Effector memory CD4-positive, alpha-beta T cell (primary cell): ENCODE measurements at places on chromosomes 1 and 21.
A peak's percentile ranks its signal among the peaks of the same experiment; 100 is the strongest.

DNA sequence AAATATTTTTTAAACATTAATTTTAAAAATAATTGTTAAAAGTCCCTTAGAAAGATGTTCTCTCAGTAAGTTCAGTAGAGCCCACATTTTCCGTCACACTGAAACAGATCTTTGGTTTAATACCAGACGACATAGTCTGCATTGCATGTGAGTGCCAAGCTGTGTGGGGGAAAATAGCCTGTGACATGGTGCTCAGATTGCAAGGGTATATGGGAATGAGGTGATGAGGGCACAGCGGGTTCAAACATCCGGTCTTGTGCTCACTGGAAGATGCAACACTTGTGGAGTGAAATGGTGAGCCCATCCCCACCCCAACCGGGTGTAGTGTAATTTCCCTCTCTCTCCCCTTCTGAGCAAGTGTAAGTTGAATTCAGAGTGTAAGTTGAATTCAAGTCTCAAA is 114.3 kb downstream of the PEX14 start:
- no peak overlapping the region for H3K27ac ChIP-seq
- no peak overlapping the region for H3K4me3 ChIP-seq
- no peaks in the 10 kb centered on the region for H3K36me3 ChIP-seq
- DNase-seq = no peak

DNA sequence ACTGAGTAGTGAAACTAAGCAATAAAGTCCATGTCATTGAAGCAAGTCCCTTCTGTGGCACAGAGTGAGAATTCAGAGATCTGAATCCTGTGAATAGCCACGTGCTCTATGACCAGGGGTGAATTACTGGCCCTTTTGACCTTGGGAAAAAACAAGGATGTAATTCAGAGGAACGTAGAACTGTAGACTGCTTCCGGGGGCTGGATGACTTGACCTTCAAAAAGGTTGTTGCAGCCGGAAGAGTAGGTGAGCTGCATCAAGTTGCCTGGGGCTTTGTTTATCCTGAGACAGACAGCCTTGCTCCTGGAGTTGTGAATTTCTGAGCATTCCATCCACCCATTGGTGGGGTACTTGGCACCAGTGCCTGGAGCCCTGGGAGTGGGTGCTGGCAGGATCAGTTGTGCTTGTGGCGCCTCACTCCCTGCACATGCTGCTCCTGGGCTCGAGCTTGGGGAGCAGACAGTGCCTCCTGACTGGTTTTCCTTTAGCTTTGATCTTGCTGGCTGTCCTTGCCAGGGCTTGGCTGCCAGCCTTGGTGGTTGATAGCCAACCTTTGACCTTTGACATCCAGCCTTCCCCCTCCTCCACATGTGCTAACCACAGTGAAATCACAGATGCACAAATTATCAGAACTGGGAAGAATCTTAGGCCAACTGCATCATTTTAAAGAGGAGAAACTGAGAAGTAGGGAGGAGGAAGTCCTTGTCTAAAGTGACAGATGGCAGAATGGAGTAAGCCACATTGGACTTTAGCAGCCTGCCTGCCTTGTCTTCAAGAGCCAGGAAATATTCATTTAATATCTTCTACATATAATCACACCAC is 16.2 kb upstream of the MYOG start:
- no peak for DNase-seq
- no peaks in the 10 kb centered on the region for H3K27me3 ChIP-seq
- no peaks in the 10 kb centered on the region for H3K4me1 ChIP-seq
- no peaks in the 10 kb centered on the region for H3K36me3 ChIP-seq
- H3K4me3 ChIP-seq = no peak overlapping the region

GRCh38 chr1:87439821-87440220 is 111.1 kb downstream of the LMO4 start:
- H3K27me3 ChIP-seq = no peaks in the 10 kb centered on the region
- no peaks in the 10 kb centered on the region for H3K4me1 ChIP-seq
- no peaks in the 10 kb centered on the region for H3K36me3 ChIP-seq
- no peak overlapping the region for H3K27ac ChIP-seq
- no peak overlapping the region for H3K4me3 ChIP-seq
- DNase-seq = no peak

- DNase-seq = peak; percentile 80
- no peaks in the 10 kb centered on the region for H3K27me3 ChIP-seq
- H3K4me3 ChIP-seq = peak overlapping the region; percentile 46
- no peaks in the 10 kb centered on the region for H3K36me3 ChIP-seq
- peaks cover 80% of the 10 kb centered on the region for H3K4me1 ChIP-seq
These were observed 14.4 kb downstream of the ABCG1 start for GRCh38 chr21:42233067-42233961.

- H3K36me3 ChIP-seq = no peaks in the 10 kb centered on the region
- no peak overlapping the region for H3K27ac ChIP-seq
- no peak overlapping the region for H3K4me3 ChIP-seq
- H3K27me3 ChIP-seq = no peaks in the 10 kb centered on the region
These were observed 93.8 kb downstream of the ZFYVE9 start for GRCh38 chr1:52235646-52236045.

GRCh38 chr1:233138788-233139585 is 156.5 kb downstream of the PCNX2 start:
- H3K4me3 ChIP-seq = no peak overlapping the region
- H3K36me3 ChIP-seq = peaks cover 5% of the 10 kb centered on the region
- H3K4me1 ChIP-seq = no peaks in the 10 kb centered on the region
- no peaks in the 10 kb centered on the region for H3K27me3 ChIP-seq

DNA sequence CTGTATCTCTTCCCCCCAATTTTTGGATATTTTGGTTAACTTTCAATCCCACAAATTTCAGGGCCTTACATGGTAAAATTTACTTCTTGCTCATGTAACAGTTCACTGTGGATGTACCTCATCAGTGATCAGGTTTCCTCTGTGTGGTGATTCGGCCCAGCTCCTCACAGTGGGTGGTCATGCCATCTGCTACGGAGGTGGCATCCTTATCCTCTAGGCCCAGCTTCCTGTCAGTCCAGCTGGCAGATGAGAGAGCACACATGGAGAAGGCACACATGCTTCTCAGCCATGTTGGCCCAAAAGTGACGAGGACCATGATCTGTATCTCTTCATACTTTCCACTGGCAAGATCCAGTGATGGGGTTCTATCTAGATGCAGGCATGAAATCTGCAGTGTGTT is 27.2 kb downstream of the PCBP3 start:
- DNase-seq = no peak
- H3K4me3 ChIP-seq = no peak overlapping the region
- H3K27ac ChIP-seq = no peak overlapping the region
- H3K36me3 ChIP-seq = no peaks in the 10 kb centered on the region
- no peaks in the 10 kb centered on the region for H3K4me1 ChIP-seq
- no peaks in the 10 kb centered on the region for H3K27me3 ChIP-seq

DNA sequence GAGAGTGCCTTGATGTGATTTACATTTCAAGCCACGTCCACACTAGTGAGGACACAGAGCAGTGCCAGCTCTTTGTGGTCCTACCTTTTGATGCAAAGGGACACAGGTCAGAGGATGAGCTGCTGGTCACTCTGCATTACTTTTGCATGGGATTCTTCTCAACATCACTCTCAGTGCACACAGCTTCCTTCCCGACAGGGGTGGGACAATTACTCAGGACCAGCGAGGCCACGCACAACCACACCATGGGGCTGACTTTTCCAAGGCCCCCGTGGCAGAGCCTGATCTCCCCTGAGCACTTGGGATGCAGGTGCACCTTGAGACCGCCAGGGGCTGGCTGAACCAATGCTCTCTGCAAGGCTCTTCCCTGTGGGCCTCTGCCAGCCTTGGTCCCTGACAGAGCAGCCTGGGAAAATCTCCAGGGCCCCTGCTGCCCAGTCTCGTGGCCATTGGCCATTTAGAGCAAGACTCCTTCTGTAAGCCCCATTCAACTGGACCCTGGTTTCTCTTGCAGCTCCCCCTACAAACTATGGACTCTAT is 13.2 kb upstream of the PRAMEF12 start:
- H3K4me1 ChIP-seq = no peaks in the 10 kb centered on the region
- no peak overlapping the region for H3K4me3 ChIP-seq
- no peak overlapping the region for H3K27ac ChIP-seq
- DNase-seq = no peak
- no peaks in the 10 kb centered on the region for H3K27me3 ChIP-seq

GRCh38 chr1:229508823-229509337 is 739 bp upstream of the NUP133 start:
- peaks cover 11% of the 10 kb centered on the region for H3K4me1 ChIP-seq
- H3K36me3 ChIP-seq = no peaks in the 10 kb centered on the region
- no peaks in the 10 kb centered on the region for H3K27me3 ChIP-seq
- peak overlapping the region; percentile 93 for H3K4me3 ChIP-seq
- peak overlapping the region; percentile 88 for H3K27ac ChIP-seq

DNA sequence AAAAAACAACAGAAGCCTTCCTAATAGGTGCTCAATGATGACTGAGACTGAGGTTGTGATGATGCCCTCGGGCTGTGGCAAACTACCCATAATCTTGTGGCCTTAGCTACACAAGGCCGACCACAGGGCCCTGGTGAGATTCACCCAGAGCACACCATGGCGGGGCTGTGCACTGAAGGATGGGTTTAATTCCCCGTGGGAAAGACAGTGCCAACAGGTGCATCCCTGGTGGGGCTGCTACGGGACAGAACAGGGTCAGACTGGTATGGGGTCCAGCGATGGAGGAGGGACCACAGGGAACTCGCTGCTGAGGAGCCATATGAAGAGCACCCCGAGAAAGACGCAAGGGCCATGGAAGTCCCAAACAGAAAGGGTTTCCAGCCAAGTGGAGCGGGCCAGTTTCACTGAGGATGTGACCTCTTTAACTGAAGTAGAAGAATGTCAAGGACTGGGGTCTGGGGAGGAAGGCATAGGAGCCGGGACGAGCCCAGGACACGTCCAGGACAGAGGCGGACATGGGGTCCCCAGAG is 21.3 kb downstream of the PRDM15 start:
- DNase-seq = no peak
- no peak overlapping the region for H3K4me3 ChIP-seq
- no peak overlapping the region for H3K27ac ChIP-seq
- peaks cover 37% of the 10 kb centered on the region for H3K36me3 ChIP-seq
- no peaks in the 10 kb centered on the region for H3K4me1 ChIP-seq
- H3K27me3 ChIP-seq = no peaks in the 10 kb centered on the region

GRCh38 chr1:153532769-153533599 is 2.8 kb downstream of the S100A6 start:
- H3K36me3 ChIP-seq = peaks cover 5% of the 10 kb centered on the region
- H3K27me3 ChIP-seq = no peaks in the 10 kb centered on the region
- H3K4me3 ChIP-seq = peak overlapping the region; percentile 26
- DNase-seq = peak; percentile 69
- peak overlapping the region; percentile 97 for H3K27ac ChIP-seq
- peaks cover 53% of the 10 kb centered on the region for H3K4me1 ChIP-seq

GRCh38 chr1:44592208-44593145 is 81.8 kb downstream of the TMEM53 start:
- H3K27me3 ChIP-seq = no peaks in the 10 kb centered on the region
- H3K27ac ChIP-seq = no peak overlapping the region
- DNase-seq = no peak
- no peaks in the 10 kb centered on the region for H3K4me1 ChIP-seq
- H3K36me3 ChIP-seq = no peaks in the 10 kb centered on the region

GRCh38 chr1:151924691-151925587 is 15.6 kb upstream of the THEM4 start:
- peaks cover 4% of the 10 kb centered on the region for H3K4me1 ChIP-seq
- no peak overlapping the region for H3K4me3 ChIP-seq
- no peaks in the 10 kb centered on the region for H3K36me3 ChIP-seq
- H3K27ac ChIP-seq = peak overlapping the region; percentile 33
- no peak for DNase-seq
- no peaks in the 10 kb centered on the region for H3K27me3 ChIP-seq

GRCh38 chr1:63883494-63884235 is 109.8 kb downstream of the ROR1 start:
- no peaks in the 10 kb centered on the region for H3K36me3 ChIP-seq
- no peaks in the 10 kb centered on the region for H3K4me1 ChIP-seq
- no peak overlapping the region for H3K4me3 ChIP-seq
- H3K27me3 ChIP-seq = no peaks in the 10 kb centered on the region
- H3K27ac ChIP-seq = no peak overlapping the region

DNA sequence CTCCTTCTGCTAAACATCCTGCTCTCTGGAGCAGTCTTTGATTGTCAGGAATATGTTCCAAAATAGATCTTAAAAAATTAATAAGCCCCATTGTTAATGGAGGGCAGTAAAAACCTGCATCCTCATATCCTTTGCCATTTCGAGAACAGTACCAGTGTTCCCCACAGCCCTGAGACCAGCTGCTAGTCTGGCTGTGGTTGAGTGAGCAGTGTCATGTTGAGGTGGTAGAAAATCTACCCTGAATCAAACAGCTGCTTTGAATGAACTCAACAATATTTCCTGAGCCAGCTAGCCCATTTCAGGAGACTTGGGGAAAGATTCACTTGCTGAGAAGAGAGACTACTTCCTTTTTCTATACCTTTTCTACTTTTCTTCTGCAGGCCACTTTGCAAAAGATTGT is 24.4 kb downstream of the FABP3 start:
- no peak overlapping the region for H3K27ac ChIP-seq
- no peaks in the 10 kb centered on the region for H3K4me1 ChIP-seq
- DNase-seq = no peak
- peaks cover 33% of the 10 kb centered on the region for H3K36me3 ChIP-seq
- H3K27me3 ChIP-seq = no peaks in the 10 kb centered on the region

DNA sequence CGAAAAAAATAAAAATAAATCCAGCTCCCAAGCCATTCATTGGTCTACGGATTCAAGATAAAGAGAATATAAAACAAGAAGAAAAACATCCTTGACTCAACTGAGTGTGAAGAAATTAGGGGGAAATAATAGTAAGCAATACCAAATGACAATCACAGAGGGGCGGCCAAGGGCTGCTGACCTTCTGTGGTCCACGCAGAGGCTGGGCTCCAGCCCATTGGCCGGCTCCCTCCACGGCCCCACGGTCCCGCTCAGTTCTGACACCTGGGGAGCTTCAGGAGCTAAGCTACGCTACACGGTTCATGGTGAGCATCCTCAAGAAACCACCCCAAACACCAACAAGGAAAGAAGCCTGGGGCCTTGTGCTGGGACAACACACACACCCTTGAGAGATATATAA is 400 bp upstream of the KRTAP10-12 start:
- H3K4me1 ChIP-seq = no peaks in the 10 kb centered on the region
- H3K27me3 ChIP-seq = peaks cover 15% of the 10 kb centered on the region
- H3K4me3 ChIP-seq = no peak overlapping the region
- H3K27ac ChIP-seq = no peak overlapping the region

GRCh38 chr21:22244516-22244915 is 1246.3 kb downstream of the NCAM2 start:
- no peak overlapping the region for H3K27ac ChIP-seq
- no peaks in the 10 kb centered on the region for H3K36me3 ChIP-seq
- DNase-seq = no peak
- no peak overlapping the region for H3K4me3 ChIP-seq

DNA sequence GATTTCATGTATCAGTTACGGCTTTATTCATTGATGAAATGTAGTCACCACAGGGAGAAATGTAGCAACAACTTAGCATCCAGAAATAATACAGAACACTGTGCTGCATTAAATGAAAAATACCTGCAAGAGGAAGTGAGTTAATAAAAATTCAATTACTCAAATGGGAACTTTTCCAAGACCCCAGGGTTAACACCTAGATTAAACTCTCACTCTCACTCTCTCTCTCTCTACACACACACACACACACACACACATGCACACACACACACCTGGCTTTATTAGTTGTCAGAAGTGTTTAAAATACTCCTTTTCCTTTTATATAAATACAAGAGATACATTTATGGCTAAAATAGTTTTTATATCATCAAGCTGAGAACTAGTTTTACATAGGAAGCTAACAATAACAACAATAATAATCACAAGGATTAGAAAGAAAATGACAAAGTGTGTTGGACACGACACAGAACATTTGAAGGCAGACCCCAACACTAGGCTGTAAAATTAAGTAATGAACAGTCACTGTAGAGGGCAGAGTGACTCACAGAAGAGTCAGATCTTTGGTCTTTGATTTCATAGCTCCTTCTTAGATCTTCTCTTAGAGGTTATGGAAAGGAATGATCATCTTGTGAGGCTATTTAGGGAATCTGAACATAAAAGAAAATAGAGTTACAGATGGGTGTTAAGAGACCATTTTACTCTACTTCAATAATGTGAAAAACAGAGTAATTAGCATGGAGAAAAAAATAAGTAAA is 1266.0 kb upstream of the ADGRL2 start:
- H3K27me3 ChIP-seq = no peaks in the 10 kb centered on the region
- no peaks in the 10 kb centered on the region for H3K36me3 ChIP-seq
- no peak for DNase-seq
